ENCODE measurements at places on chromosomes 7 and 10.

DNA sequence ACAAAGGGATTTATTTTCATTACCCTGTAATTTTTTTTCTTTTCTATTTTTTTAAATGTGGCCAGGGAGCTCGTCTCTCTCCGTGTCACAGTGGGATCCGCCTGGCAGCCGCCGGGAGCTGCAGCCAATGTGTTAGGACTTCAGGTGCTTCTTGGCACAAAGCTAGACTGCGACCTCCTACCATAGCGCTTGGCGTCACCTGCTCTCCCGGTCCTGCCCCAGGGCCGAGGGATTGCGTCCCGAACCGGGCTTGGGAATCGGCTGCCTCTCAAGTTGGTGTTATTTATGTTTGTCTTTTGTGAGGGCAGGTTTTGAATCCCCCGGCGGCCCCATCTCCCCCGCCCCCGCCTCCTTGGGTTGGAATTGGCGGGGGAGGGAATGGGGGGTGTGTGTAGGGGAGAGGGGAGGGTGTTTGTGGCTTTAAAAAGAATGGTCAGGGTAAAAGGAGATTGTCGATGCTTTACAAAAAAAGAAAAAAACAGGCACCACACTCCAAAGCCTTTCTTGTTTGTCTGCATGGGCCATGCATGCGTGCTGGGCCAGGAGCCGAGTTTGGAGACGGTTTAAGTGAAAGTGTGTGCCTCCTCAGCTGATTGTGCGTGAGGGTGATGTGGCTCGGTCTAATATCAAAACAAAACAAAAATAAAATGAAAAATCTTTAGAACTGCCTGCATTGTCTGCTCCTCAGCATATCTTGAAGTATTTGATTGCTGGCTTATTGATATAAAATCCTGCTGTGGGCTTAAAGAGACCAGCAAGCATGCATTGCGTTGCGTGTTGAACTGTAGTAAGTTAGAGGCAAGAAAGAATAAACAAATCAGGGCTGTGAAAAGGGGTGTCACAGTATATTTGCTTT is 1.2 kb downstream of the PPP1R9A start:
- no peak for DNase-seq

GRCh38 chr10:76285515-76285914 is 854.1 kb downstream of the LRMDA start:
- DNase-seq = no peak

DNA sequence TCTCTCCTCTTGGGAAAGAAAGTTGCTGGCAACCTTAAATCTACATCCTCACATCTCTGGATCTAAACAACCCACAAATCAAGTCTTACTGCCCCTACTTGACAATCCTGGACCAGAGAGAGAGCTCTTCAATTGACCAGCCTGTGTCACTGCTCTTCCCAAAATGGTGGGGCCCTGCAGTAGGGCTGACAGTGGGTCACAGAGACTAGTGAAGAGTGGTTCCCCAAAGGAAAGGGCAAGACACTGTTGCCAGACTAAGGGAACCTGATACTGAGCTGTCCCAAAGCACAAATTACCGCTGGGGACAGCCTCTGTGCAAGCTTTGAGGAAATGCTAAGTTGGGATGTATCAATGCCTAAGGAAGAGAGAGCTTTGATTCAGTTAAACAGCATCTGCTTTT is 4.5 kb upstream of the GPRIN2 start:
- no peak for DNase-seq

DNA sequence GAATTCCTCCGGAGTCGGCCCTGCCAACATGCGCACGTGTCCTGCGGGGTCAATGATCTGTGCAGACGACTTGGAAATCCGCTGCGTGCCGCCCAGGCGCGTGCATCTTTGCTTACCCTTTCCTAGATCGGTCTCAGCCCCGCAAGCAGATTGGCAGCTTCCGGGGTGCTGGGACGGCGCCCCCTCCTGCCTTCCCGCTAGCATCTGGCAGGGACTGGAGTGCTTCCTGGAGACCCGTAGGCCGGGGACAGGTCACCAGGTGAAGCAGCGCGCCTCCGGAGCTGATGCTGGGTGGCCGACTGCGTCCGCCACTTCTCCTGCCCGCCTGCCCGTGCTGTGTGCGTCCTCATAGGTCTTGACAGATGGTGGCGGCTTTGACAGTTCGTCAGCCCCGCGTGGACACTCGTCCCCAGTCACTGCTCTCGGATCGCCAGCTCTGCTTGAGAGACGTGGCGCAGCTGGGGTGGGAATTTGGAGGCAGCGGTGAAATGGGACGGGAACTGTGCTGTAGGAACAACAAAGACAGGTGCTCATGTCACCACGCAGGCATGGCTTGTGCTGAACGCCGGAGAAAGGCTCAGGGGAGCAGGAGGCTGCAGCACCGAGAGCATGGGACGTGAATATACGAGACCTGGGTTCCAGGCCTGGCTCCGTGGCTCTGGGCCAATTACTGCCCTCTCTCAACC is 21.9 kb upstream of the KCNK18 start:
- DNase-seq = no peak

GRCh38 chr10:48400129-48400849 is 93.8 kb downstream of the MAPK8 start:
- no peak for DNase-seq

DNA sequence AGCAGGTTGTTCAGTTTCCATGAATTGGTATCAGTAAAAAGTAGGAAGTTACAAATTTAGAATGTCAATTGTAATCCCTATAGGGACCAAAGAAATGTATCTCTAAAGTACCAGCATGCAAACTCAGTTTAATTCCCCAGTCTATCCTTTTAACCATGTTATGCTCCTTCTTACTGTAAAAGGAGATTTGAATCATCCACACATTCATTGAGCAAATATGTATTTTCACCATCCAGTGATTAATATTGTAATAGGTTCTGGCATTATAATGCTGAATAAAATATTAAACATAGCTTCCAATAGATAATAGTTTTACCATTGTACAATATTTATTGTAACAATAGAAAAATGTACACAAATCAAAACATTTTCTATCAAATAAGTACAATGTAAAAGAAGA is 228.2 kb upstream of the SEMA3A start:
- DNase-seq = no peak

DNA sequence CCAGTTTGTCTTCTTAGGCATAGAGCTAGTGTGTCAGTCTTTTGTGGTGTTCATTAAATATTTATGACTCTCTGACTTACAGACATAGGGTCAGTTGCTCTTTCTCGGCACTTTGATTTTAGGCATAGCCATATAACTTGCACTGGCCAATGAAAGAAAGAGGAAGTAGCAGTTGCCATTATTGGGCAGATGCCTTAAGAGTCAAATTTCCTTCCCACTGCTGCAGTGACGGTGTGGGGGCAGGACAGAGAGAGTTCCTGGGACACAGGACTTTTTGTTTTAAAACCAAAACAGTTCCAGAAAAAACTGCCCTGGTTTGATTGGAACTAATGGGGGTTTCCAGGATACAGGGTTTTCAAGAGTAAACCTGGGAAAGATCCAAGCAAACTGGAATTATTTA is 60.2 kb upstream of the PHF14 start:
- no peak for DNase-seq

DNA sequence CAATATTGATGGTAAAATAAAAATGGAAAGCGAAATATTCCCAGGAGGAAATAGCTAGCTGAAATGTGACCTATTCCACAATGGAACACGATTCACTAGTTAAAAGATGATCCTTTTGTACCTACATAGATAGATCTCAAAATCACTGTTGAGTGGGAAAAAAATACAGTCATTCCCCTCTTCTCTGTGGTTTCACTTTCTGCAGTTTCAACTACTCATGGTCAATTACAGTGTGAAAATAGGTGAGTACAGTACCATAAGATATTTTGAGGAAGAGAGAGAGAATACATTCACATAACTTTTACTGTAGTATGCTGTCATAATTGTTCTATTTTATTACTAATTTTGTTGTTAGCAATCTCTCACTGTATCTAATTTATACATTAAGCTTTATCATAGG is 56.0 kb upstream of the COL13A1 start:
- no peak for DNase-seq

- no peak for DNase-seq
Measured at GRCh38 chr7:134527979-134528371, 608 bp downstream of the AKR1B10 start.

DNA sequence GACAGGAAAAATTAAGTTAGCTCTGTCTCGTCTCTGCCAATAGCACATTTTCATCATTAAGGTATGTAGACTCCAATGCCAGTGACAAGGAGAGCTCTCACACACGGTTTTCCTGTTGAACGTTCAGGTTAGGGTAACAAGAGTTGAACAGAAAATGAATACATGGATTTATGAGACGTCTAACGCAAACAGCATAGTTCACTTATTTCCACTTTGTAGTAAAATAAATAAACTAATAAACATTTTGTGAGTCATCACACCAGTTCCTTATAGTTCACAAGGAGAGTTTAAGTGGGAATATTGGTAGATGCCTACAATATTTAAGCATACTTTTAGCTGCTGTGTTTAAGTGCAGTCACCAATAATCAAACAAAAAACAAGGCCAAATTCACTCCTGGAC is 21.1 kb downstream of the DRGX start:
- DNase-seq = no peak

DNA sequence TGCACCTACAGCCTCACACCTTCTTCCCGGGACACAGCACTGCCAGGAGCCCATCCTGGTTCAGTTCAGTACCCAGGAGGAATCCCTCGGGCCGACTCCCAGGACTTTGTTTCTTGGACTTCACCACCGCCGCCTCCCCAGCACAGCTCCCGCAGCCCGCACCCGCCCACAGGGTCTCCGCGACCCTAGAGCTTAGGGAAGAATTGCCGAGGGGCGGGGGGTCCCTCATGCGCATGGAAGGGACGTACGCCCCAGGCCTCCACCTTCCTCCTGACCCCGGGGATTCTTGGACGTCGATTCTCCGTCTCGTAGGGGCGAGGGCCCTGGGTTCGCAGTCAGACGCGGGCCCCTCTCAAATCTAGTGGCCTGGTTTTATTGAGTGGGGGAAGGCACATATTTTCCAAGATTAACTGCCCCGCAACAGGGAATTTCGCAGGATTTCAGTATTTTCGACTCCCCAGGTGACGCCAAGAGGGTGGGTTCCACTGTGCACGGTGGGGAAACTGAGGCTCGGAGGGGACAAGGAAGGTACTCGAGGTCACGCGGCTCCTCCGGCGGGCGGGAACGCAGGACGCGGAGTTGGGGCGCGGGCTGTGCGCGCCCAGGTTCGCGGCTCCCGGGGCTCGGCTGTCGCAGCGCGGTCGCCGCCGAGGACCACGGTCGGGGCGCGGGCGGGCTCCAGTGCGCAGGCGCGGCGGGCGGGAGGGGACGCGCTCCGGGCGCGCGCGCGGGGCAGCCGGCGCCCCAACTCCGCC is at the start of gene ADCY1:
TSS of gene ADCY1 (plus strand) at position 708 of the 755 bp plus-strand sequence. CDS start 176 bp downstream, outside the sequence.
- no peak for DNase-seq

DNA sequence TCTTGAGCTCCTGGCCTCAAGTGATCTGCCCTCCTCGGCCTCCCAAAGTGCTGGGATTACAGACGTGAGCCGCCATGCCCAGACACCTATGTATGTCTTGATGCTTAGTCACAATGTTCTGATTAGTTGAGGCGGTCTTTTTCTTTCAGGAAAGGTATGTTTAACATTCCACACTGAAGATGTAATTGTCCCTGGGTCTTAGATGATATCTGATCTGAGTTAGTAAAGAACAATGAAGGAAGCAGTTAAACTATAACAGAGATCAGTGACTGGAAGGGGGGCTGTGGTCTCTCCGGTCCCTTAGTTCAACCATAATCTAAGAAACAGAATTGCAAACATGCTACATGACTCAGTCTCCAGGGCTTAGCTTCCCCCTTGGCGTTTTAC is 31.5 kb upstream of the SH2D4B start:
- no peak for DNase-seq

- DNase-seq = no peak
Measured at GRCh38 chr7:83524277-83525075, 124.5 kb downstream of the SEMA3E start.

Data from activated CD4-positive, alpha-beta T cell treated with anti-CD3 and anti-CD28 coated beads, Interleukin-2, amount 50 U/mL, for 24 hours (primary cell).